ENCODE measurements at places on chromosomes 2 and 18.

- DNase-seq, result peak; percentile 36
Observed at GRCh38 chr2:179031731-179032408, 18.1 kb downstream of the CCDC141 start.

DNA sequence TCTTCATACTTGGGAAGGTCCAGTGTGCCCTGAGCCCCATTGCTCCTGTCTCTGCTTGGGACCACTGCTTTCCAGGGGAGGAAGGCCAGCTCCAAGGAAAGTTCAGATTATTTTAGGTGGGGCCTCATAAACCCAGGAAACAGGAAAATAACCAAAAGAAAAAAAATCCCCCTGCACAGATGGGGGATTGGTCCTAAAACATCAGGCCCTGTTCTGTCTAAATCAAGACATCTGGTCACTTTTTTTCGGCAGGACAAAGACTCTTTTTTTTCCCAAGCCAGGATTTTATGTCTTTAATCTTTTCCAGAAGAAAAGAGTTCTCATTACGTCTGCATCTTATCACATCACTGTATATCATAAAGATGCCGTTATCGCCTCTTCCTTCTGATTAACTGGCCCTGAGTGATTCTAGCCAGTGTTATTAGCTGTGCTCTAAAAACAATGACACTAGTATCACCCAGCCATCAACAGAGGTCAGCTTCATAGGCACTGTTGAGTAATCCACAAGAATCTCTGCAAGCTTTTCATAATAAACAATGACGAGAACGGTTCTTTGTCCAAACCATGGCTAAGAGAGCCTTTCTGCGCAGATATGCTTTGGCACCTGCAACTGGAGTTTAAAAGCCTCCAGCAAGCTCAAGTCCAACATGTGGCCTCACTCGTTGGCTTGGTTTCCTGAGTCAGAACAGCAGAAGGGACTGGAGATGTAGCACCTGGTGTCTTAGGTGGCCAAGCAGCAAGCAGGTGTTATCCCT is 138.2 kb downstream of the VAPA start:
- no peak for DNase-seq

DNA sequence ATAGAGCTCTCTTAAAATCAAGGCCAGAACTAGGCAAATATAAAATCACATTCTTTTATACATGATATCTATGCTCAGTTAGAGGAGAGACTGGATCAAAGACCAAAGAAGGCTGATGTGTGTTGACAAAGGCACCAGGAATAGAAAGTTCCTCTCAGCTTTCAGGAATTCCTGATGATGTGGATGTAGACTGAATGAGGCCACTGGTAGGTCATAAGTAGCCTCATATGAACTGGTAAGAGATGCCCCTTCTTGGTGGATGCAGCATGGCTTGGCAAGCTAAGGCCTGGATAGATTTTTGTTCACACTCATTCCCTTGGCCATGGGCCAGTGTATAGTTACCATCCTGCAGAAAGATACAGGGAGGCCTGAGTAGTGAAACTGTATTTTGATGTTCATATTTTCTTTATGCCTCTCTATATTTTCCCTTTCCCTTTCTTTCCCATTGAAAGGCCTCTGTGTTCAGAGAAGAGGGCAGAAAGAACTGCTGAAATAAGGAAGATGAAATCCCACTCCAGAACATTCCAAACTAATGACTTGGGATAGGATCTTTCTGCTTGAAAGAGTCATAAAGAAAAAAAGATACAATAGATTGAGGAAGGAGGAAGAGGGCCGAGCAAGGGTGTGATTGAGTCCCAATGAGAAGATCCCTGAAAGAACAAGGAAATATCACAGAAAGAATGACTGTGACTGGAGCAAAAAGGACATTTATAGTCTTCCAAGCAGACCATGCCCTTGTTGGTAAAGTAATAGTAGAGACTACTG is 2182.7 kb upstream of the PIK3C3 start:
- no peak for DNase-seq

GRCh38 chr2:188134241-188134640 is 157.4 kb upstream of the GULP1 start:
- no peak for DNase-seq

- DNase-seq, result no peak
Observed at GRCh38 chr2:47079515-47080412, 75.3 kb downstream of the STPG4 start.

DNA sequence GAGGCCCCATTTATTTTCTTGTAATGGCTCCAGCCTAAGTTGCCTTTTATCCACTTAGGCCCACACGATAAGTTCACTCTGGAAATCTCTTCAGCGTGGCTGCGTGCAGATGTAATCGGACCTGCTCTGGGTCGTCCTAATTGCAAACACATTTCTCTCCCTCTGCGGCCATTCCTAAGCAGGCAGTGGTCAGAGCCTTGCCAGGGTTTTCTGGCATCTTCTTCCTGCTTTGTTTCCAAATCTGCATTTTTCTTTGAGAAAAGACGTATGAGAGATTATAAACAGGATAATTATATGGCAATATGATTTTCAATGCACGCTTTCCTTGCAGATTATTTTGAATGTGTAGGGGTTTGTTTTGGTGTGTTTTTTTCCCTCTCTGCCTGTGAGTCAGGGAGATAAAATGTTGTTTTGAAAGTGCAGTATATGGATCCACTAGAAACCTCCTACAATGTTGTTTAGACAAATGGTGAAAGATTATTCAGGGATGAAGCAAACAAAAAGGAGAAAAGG is 239.4 kb upstream of the TANK start:
- no peak for DNase-seq

- no peak for DNase-seq
Observed at GRCh38 chr2:16259010-16259409, 318.7 kb downstream of the MYCN start.

- no peak for DNase-seq
Observed at GRCh38 chr18:25827961-25828561, 262.4 kb downstream of the SS18 start.

GRCh38 chr2:30620102-30620501 is 173.1 kb downstream of the LCLAT1 start:
- DNase-seq, result no peak

- DNase-seq, result no peak
Observed at GRCh38 chr18:12821408-12821807, 62.6 kb downstream of the PTPN2 start.

DNA sequence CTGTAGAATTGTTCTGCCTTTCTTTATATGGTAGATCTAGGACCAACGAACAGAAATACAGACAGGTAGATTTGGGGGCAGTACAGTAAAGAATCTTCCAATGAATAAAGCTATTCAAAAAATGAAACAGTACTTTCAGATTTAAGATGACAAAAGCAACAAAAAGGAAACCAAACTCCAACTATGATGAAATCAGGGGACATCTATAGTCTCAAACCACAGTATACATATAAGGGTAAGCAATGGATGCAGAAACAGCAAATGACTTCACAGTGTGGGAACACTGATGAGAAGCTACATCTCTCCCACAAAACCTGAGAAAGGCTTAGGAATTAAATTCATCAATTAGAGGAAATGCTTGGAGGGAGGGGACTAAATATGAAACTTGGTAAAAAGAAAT is 202.5 kb downstream of the CTNNA2 start:
- DNase-seq, result no peak

GRCh38 chr18:53819671-53820070 is 404.8 kb downstream of the MBD2 start:
- DNase-seq, result no peak

DNA sequence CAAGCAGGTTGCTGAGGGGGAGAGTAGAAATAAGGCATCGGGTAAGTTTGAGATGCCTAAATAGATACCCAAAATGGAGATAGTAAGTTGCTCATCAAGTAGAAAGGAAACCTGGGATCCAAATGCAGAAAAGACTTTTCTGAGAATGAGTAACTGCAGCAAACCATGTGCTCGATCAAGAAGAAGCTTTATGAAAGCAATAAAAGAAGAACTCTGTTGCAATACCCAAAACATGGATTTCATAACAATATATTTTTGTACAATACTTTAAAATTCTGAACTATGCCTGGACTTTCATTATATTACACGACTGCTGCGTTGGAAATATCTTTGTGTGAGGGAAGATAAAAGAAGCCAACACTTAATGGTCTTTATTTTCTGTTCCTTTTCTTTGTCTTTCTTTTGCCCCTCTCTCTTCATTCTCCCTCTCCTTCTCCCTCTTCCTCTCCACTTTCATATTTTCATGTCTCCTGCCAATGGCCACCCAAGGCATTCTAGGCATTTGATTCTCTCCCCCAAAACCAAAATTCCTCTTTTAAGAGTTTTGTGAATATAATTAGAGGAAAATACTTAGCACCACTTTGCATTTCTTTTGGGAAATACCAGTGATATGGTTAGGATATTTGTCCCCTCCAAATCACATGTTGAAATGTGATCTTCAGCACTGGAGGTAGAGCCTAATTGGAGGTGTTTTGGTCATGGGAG is 257.6 kb downstream of the MREG start:
- DNase-seq, result no peak

GRCh38 chr18:73715210-73715670 is 432.4 kb downstream of the FBXO15 start:
- no peak for DNase-seq

GRCh38 chr2:148933456-148933855 is 58.4 kb downstream of the KIF5C start:
- no peak for DNase-seq

- no peak for DNase-seq
Observed at GRCh38 chr2:41940060-41940744, 107.6 kb upstream of the PKDCC start.

GRCh38 chr2:209388446-209389037 is 35.3 kb upstream of the MAP2 start:
- DNase-seq, result no peak

- DNase-seq, result no peak
Observed at GRCh38 chr2:64932371-64933216, 56.6 kb upstream of the SLC1A4 start.

- no peak for DNase-seq
Observed at GRCh38 chr2:126905991-126906390, 7.3 kb downstream of the TEX51 start.

GRCh38 chr2:1769703-1770422 is 25.5 kb upstream of the PXDN start:
- DNase-seq, result peak; percentile 55

DNA sequence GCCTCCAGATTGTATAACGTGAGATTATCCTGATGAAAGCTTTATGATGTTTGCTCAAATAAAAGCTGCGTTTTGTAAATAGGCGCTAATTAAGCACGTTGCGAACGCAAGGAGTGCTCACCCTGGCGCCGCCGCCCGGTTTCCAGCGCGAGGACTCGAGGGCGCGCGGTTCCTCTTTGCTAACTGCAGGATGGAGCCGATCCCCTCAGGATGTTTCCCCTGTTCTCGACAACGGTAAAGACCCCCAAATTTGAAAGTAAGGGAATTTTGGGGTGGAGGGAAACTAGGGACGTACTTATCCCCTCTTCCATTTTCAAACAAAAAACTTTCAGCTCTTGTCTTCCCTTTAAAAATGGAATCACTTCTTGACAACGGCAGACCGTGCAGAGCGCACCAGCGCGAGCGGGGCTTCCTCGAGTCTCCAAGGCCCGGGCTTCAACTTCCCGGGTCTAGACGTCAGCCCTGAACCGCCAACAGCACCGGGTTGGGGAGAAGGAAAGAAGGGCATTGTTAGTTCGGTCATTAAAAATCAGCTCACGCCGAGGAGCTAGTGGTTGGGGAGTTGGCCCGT is 1.1 kb upstream of the GBX2 start:
- DNase-seq, result no peak

GRCh38 chr18:27314996-27315395 is 129.9 kb upstream of the CHST9 start:
- DNase-seq, result no peak

DNA sequence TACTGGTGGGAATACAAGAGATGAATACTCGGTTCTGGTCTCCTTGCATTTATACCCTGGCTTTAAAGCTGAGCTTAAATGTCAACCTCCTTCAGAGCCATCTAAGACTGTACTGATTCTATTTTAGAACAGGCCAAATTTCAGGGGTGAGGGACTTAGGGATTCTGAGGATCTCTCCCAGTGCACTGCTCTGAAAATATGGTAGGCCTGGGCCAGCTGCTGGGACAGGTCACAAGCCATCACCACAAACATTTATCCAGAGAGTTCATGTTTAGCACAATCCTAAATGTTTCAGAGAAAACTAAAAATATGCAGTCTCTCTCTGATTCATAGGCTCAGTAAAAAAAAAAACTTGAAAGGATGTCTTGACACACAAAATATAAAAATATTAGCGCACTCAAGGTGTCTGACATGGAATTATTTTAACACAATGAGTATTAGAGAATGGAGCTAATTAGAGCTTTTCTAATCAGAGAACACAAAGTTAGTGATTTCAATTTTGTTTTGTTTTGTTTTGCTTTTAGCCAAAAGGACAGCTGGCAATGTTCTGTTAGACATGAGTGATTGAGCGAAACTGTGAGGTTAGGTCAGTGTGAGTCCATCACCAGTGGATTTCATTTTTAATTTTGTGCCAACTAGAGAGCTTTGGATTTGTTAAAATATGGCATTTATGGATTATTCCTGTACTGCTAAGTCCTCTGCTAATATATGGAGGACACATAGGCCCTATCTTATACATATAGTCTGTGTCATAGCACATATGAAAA is 38.8 kb downstream of the MFSD6 start:
- no peak for DNase-seq

DNA sequence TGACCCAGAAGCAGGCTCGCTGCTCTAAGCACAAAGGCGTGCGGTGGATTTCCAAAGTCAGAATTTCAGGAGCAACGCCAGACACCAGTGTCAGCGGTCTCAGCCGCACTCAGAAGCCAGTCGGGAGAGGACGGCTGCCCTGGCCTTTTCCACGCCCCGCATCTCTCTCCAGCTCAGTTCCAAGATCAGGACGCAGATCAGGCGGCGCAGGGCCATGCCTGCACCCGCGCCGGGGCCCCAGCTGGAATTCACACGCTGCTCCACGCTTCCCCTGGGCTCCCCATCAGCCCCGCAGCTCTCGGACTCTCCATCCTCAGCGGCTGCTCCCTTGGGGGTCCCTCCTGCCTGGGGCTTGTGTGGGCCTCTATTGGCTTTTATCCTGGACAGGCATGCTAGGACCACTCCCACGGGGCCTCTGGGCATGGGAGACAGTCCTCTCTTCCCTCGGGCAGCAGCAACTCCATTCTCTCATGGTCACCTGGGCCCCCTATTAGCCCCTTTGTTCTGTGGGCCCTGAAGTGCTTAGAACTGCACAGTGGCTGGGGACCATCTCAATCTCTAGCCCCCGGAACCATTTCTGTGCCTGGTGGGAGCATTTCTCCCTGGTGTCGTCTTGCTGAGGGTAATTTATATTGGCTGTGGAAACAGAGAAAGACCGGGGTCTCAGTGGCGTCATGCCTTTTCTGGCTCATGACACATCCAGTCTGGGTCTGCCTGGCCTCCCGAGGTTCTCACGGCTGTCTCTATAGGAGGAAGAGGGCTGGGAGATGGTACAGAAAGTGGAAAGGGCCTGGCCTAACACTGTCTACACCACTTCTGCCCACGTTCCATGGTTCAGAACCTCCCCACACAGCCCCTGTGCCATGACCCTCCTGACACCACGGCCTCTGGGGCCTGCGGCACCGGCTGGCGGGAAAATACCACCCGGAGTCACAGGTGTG is 14.9 kb upstream of the TMEM18 start:
- DNase-seq, result no peak

GRCh38 chr2:98212092-98213000 is 125.4 kb downstream of the VWA3B start:
- no peak for DNase-seq
